KG1 (cell line): ENCODE measurements at places on chromosomes 5 and 9.

- DNase-seq: no peak
Measured at GRCh38 chr5:145804701-145805100, 30.4 kb downstream of the PRELID2 start.

DNA sequence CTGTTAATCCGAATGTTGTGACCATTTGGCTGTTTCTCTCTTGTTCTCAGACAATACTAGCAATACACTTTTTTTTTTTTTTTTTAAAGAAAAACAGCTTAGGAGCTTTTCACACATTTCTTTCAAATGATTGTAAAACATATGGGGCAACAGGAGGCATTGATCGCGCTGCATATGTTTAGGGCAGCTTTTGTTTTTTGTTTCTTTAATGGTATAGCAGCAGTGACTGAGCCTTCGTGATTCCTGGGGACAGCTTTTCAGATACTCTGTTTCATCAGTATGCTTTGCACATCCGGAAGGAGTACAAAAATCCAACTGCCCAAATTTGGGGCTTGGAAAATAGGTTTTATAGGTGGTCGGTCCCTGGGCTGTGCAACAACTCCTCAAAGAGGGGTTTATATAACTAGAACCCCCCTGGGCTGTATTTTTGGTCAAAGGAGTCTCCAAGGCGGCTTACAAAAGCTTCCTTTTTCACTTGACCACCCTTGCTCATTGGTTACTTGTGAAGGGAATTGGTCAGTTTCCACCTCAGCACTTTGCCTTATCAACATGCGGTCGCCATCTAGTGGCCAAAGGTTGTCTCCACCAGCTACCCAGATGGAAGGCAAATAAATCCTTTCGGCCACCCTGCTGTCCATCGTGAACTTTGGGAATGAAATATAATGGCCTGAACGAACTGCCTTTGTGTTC lies 91.8 kb downstream of the PDE6A start:
- DNase-seq: no peak

GRCh38 chr9:116280529-116280928 lies 126.9 kb downstream of the PAPPA start:
- no peak for DNase-seq

GRCh38 chr9:99340281-99340680 lies 118.2 kb downstream of the SEC61B start:
- no peak for DNase-seq

GRCh38 chr5:62732677-62733121 lies 154.1 kb downstream of the LRRC70 start:
- DNase-seq: peak; percentile 53

DNA sequence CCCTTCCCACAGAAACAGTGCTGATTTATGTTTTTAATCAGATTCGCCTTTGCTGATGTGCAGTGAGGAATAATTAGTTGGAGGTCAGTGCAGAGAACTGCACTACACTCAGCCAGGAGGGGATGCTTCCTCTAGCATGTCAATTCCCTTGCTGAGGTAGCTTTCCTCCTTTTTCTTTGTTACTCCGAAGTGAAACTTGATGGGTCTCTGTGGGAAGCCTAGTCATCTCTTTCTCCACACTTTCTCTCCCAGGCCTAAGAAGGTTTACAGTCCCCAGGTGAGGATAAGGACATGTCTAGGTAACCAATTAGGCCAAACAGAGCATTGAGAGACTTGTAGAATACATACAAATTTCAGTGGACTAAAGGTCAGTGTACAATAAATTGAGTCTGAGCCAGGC lies 461.8 kb downstream of the KIF4B start:
- no peak for DNase-seq

- no peak for DNase-seq
Measured at GRCh38 chr5:34502581-34502980, 153.5 kb upstream of the RAI14 start.

- DNase-seq: no peak
Measured at GRCh38 chr9:132241840-132242620, 80.2 kb downstream of the NTNG2 start.

GRCh38 chr9:37947471-37947870 lies 43.5 kb upstream of the SLC25A51 start:
- no peak for DNase-seq

DNA sequence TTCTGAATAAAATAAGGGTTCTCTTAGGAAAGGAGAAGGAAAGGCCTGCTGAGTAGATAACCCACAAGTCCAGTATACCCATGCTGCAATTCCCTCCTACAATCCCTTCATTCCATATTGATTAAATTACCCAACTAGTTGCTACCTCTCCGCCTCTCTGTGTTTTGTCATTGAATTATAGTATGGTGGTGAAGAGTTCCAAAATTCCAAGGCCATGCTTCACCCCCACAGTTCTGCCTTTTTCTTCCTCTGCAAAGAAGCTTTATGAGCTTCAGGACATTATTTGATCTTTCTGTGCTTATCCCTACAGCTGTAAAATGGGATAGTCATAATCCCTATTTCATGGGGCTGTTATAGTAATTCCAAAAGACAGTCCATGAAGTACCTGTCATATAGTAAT lies 215.6 kb downstream of the ACTL7B start:
- DNase-seq: no peak

DNA sequence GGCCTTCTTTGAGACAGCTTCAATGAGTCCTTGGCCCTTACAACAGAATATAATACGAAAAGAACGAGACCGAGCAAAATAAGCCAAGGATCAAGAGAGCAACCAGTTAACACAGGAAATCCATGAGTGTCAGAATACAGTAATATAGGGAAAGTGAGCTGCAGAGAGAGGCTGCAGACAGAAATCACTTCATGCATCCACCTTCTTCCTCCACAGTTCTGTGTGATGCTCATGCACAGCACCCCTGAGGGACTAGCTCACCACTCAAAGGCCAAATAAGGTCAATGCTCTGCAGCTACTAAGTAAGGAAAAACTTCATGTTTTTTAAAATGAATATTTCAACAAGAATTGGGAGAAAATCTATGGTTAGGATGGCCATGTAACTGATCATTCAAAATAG lies 257.1 kb downstream of the MCTP1 start:
- no peak for DNase-seq

GRCh38 chr5:109907731-109908130 lies 218.0 kb downstream of the MAN2A1 start:
- DNase-seq: no peak

DNA sequence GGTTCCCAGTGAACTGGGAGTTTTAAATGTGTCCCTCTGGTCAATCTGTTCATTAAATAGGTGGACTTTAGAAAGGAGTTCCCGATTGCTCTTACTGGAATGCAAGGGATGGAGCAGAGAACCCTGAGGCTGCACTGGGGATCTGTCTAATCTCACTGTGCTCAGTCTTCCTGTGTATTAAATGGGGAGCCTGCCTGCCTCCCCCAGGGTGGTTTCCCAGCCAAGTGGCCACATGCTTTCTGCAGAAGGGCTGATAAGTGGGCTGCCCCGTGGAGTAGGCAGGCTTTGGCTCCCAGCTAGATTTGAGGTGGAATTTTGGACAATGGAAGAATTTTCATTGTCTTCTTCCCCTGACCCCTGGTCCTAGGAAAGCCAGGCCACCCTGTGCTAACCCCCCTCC lies 14.0 kb upstream of the PHYHD1 start:
- DNase-seq: no peak

DNA sequence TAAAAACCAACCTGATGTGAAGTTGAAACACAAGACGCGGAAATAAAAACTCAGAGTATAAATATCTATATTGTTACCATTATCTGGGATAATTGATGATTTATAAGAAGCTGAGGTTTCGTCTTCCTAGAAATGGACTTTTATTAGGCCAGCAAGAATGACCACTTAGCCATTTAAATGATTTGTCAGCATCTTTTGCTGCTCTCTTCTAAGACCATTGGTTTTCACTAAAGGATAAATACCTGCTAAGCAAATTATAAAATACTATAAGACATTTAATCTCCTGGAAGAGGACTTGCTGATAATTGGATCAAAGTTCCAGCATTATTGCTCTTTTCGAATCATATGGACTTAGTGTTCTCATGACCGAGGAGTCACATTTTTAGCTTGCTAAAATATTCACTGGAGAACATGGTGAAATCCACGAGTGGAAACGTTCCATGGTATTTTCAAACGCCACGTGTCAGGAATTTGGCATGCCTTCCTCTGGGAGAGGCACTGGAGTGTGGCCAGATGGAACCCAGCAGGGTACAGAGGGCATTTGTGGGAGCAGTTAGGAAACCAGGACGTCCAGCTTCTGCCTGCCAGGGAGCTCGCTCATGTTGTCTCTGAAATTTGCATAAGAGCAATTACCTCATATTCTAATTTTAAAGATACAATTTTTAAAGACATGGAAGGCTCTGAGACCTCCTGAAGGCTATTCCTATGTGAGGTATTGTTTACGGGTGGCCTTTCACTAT lies 43.1 kb downstream of the TNFAIP8 start:
- DNase-seq: no peak

DNA sequence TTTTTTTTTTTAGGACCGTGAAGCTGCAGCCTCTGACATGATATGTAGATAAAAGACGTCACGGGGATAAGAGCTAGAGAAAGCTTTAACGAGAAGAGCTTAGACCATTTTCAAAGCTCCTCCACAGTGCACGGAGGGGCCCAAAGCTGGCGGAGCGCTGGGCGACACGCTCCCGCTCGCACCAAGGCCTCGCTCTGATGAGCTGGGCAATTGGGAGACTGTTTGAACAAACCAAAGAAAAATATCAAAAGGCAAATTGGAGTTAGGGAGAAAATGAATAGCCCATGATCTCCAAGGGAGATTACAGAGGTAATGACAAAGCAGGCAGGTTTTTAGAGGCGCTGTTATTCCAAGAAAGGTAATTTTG lies 179.4 kb downstream of the SREK1 start:
- DNase-seq: no peak

DNA sequence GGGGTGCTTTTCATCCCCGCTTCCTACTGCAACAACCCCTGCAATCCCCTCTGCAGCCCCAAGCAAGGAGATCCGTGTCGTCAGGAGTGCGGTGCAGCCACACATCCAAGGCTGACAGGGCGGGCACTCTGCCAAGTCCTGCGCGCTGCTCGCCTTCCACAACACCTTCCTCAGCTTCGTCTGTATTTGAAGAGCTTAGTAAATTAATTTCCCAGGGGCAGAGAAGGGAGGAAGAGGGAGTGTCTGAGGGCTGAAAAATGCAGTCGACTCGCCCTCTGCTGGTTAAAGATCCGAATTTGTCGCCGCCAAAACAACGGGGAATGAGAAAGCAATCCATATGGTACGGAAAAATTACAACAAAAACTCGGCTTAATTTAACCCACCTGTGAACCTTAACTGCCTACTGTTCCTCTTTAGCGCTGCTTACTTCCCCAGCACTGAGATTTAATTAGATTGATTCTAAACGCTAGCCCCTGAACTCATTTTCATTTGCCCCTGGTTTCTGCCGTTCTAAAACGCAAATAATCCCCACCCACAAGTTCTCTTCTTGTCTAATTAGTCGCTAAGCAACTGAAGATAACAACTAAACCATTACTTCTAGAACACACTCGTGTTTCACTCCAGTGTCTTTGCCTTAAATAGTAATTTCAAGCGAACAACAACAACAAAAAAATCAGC lies 10.9 kb upstream of the PCDHB1 start:
- no peak for DNase-seq

- no peak for DNase-seq
Measured at GRCh38 chr9:97895695-97896332, 26.5 kb downstream of the TRMO start.
